ENCODE measurements at places on chromosomes 3 and 15.
A peak's percentile ranks its signal among the peaks of the same experiment; 100 is the strongest.

- no peak for DNase-seq
- H3K27ac ChIP-seq: no peak overlapping the region
- H3K36me3 ChIP-seq: no peaks in the 10 kb centered on the region
- no peak overlapping the region for H3K4me3 ChIP-seq
These were observed 8.9 kb downstream of the LEKR1 start for GRCh38 chr3:156834962-156835535.

DNA sequence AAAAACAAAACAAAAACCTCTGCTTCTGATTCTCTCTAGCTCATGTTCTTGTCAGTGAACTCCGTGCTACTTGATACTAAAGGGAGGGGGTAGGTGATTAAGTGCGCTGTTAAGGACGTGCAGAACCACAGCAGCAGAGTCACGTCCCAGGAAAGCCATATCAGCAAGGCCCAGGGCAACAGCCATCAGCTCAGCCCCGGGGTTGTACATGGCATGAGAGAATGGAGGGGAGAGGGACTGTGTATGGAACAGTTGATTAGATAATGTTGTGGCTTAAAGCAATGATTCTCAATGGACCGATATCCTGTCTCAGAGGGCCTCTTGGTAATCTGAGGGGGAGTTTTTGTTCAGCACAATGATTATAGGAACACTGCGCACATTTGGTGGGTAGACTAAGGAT lies 27.6 kb downstream of the C2CD4A start:
- H3K36me3 ChIP-seq: no peaks in the 10 kb centered on the region
- H3K27ac ChIP-seq: no peak overlapping the region

DNA sequence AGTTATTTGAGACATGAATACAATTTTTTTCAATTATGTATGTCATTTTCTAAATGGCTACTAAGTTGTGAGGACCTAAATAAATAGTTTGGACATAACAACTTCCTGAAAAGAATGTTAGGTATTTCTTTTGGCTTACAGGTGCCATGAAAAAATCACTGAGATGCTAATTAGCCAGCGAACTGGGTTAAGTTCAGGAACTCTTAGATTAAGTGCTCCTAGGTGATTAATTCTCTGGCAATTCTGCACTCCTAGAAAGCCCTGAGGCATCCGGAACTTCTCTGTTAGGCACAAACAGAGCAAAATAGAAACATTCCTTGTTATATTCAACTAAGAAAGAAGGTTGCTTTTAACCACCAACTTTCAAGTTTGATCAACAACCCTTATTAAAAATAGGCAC lies 192.3 kb downstream of the STAG1 start:
- H3K27ac ChIP-seq: no peak overlapping the region
- H3K4me3 ChIP-seq: no peak overlapping the region
- H3K27me3 ChIP-seq: no peaks in the 10 kb centered on the region
- peaks cover 5% of the 10 kb centered on the region for H3K4me1 ChIP-seq

- peak; percentile 93 for DNase-seq
- no peaks in the 10 kb centered on the region for H3K27me3 ChIP-seq
- no peak overlapping the region for H3K4me3 ChIP-seq
- no peak overlapping the region for H3K27ac ChIP-seq
- no peaks in the 10 kb centered on the region for H3K4me1 ChIP-seq
These were observed 520.6 kb downstream of the MFSD1 start for GRCh38 chr3:159322322-159322939.

GRCh38 chr3:15347063-15347736 lies 14.8 kb upstream of the SH3BP5 start:
- no peak overlapping the region for H3K4me3 ChIP-seq
- H3K27ac ChIP-seq: no peak overlapping the region
- no peaks in the 10 kb centered on the region for H3K36me3 ChIP-seq
- no peak for DNase-seq
- no peaks in the 10 kb centered on the region for H3K4me1 ChIP-seq

DNA sequence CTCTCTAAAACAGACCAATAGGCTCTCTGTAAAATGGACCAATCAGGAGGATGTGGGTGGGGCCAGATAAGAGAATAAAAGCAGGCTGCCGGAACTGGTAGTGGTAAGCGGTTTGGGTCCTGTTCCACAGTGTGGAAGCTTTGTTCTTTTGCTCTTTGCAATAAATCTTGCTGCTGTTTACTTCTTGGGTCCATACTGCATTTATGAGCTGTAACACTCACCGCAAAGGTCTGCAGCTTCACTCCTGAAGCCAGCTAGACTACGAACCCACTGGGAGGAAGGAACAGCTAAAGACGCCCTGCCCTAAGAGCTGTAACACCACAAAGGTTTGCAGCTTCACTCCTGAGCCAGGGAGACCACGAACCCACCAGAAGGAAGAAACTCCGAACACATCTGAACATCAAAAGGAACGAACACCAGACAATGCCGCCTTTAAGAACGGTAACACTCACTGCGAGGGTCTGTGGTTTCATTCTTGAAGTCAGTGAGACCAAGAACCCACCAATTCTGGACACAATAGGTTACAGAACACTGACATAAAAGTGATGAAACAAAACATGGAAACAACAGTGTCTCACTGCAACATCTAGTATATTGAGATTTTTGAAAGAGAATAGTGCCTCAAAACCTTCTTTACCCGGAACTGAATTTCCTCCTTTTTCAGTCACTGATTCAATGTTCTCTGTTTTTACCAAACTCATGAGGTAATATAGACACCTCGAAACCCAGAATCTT lies 28.8 kb upstream of the PLSCR2 start:
- no peak for DNase-seq
- no peak overlapping the region for H3K4me3 ChIP-seq
- H3K36me3 ChIP-seq: no peaks in the 10 kb centered on the region
- H3K27ac ChIP-seq: no peak overlapping the region

All from endodermal cell (in vitro differentiated cells).